ENCODE measurements at places on chromosomes 12 and 14.
A peak's percentile ranks its signal among the peaks of the same experiment; 100 is the strongest.

- no peak for DNase-seq
These were observed 534.7 kb downstream of the LRFN5 start for GRCh38 chr14:42141328-42141727.

- no peak for DNase-seq
These were observed 40.3 kb downstream of the BRAP start for GRCh38 chr12:111645433-111645832.

- DNase-seq, result no peak
These were observed 104.0 kb downstream of the CALM1 start for GRCh38 chr14:90500665-90501370.

GRCh38 chr12:88579161-88579517 lies 1.1 kb downstream of the KITLG start:
- no peak for DNase-seq

DNA sequence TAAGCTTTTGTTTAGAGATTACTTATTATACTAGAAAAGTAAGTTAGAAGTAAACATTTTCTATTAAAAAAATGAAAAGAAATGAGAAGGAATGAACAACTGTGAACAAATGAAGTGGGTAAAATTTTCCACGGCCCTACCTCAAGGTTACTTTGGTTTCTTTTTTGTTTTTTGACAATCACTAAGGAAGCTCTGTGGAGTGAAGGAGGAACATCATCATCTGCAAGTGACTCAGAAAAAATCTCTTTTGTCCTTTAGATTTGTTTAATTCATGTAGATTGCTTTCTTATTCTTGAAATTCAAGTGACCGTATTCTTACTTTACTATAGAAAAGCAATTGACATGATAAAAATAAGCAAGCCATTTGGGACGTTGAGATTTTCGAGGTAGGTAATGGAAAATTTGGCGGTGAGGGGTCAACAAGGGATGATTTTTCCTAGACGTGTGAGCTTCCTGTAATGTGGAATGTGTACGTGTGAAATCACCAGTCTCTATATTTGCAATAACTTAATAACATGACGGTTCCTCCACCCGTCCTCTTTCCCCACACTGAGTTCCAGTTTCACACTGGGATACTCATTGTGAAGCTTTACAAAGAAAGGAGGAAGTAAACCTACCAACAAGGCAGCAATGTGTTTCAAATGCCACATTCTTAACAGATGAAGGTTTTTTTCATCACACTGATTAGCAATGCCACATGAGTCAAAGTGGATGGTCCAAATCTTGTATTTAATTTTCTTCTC lies 62.3 kb upstream of the EGLN3 start:
- peak; percentile 10 for DNase-seq

DNA sequence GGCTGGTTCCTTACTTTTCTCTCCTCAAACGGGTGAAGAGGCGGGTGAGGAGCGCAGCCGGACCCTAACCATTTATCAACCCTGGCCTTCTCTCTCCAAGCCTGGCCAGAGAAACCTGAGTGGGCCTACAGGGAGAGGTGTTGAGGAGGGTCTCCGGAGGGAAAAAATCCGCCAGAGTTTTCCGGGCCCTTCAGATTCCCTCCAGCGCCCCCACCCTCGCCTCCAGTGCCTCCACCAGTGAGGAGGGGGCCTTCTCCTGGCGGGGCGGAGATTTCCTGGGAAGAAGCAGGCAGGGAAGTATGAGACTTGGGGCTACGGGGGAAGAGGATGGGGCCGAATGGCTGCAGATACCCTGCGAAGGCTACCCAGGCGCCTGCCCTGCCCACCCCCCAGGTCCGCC lies 1.4 kb upstream of the HOXC5 start:
- no peak for DNase-seq

DNA sequence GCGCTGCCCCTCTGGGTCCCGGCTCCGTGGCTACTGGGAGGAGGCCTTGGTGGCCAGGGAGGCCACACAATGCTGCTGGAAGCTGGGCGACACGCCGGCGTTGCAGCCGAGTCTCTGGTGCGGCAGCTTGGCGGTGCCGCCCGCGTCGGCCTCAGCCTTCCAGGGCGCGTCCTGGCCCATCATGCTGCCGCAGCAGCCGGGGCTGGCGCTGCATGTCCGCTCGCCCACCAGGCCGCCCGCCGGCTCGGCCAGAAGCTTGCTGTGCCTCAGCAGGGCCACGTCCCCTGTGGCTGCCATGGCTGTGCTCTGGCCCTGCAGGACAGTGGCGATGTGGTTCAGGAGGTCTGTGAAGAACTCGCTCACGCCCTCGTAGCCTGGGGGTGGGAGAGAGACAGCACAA lies 18.6 kb downstream of the CHGA start:
- DNase-seq, result no peak
